ENCODE measurements at places on chromosomes 4 and X. TPM values are rescaled to one million over a fixed set of nuclear protein-coding genes. Genes with fewer than 3 reads are reported as not detected.

The ADGRL3 gene
- 9.6 TPM for total RNA-seq

The MAB21L2 gene
- not detected for total RNA-seq

The ARHGEF38 gene
- not detected for total RNA-seq

The SCRG1 gene
- not detected for total RNA-seq

The SPIN2B gene
- total RNA-seq, result 7.5 TPM

The GPR173 gene
- total RNA-seq, result 1.1 TPM

The PHEX gene
- total RNA-seq, result not detected

The UPF3B gene
- total RNA-seq, result 6.4 TPM

The TMEM271 gene
- total RNA-seq, result not detected

The PLK4 gene
- 5.7 TPM for total RNA-seq

The TEX28 gene
- total RNA-seq, result not detected

The MMRN1 gene
- total RNA-seq, result 26.2 TPM

The TBX22 gene
- not detected for total RNA-seq

The IL1RAPL1 gene
- not detected for total RNA-seq

The UGT2A1 gene
- not detected for total RNA-seq

The FNIP2 gene
- total RNA-seq, result 92.5 TPM

The ANOS1 gene
- total RNA-seq, result 11.7 TPM

The ZNF674 gene
- total RNA-seq, result 4.3 TPM

The UGT2B15 gene
- total RNA-seq, result not detected

The SLC6A14 gene
- total RNA-seq, result not detected

The FRMPD4 gene
- total RNA-seq, result not detected

The IL13RA2 gene
- 0.51 TPM for total RNA-seq

The EFNB1 gene
- total RNA-seq, result 94.2 TPM

The SH2D1A gene
- total RNA-seq, result 1.1 TPM
